NK-92 treated with Interleukin-12 subunit alpha and Interleukin-12 subunit beta, amount 100 ng/mL, for 24 hours (cell line): ENCODE measurements at places on chromosomes 5 and 9.

- DNase-seq, result no peak
These were observed 12.8 kb upstream of the OR13J1 start for GRCh38 chr9:35882996-35883395.

- DNase-seq, result no peak
These were observed 47.4 kb upstream of the GLDC start for GRCh38 chr9:6692881-6693361.

GRCh38 chr5:178529080-178529479 is 61.1 kb downstream of the COL23A1 start:
- no peak for DNase-seq

DNA sequence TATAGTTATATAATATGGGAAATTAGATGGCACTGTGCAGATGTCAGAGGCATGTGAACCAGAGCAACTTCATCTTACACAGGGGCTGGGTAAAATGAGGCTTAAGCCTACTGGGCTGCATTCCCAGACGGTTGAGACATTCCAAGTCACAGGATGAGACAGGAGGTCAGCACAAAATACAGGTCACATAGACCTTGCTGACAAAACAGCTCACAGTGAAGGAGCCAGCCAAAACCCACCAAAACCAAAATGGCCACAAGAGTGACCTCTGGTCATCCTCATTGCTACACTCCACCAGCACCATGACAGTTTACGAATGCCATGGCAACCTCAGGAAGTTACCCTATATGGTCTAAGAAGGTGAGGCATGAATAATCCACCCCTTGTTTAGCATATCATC is 479.4 kb downstream of the TLR4 start:
- no peak for DNase-seq
